Inflammatory macrophage treated with lipopolysaccharide for 4 hours (primary cell): ENCODE measurements at places on chromosomes 7 and 10.

DNA sequence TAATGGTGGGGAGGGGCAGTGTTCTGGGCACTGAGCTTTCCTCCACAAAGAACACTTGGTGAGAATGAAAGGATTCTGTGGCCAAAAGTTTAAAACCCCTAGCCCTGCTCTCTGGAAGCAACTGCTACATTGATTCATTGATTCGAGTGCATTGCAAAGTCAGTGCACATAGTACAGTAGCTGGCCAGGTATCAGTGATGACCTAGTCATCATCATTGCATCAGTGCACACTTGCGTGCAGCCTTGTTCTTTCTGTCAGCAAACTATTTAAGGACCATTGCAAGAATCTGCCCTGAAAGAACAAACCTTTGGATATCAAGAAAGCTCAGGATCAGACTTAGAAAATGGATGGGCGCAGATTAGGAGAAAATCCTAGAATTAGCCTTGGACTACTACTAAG is 47.4 kb downstream of the CUL1 start:
- DNase-seq: no peak

- DNase-seq: no peak
Observed at GRCh38 chr10:82377608-82378007, 502.6 kb downstream of the NRG3 start.

GRCh38 chr7:10116511-10116910 is 857.2 kb upstream of the PHF14 start:
- no peak for DNase-seq

- no peak for DNase-seq
Observed at GRCh38 chr7:84469034-84469433, 274.4 kb upstream of the SEMA3A start.

- DNase-seq: peak; percentile 43
Observed at GRCh38 chr7:54841772-54842697, 83.0 kb upstream of the SEC61G start.

DNA sequence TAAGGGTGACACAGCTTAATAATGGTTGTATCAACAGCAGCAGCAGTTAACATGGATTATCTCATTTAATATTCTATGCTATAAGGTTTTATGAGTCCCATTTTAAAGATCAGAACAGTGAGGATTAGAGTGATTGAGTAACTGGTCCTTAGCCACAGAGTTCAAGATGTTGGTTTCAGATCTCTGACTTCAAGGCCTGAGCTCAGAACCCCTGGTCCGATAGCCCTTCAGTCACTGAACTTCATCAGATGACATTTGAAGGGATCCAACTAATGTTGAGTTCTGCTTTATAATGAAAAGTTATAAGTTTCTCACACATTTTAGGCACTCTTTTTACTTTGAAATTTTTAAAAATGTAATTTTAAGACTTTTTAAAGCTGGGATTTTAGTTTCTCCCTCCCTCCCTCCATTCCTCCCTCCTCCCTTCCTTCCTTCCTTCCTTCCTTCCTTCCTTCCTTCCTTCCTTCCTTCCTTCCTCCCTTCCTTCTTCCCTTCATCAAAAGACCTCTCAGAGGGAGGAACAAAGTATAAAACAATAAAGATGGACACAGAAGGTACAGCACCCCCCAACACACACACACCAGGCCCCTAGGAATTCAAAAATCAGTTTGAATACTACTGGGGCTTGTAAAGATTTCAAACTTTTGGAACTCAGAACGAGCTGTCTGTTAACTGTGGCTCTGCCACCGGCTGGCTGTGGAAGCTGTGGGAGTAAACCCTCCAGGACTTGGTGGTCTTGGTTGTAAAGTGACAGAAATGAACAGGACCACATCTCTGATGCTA is 206.9 kb upstream of the AGK start:
- DNase-seq: no peak

DNA sequence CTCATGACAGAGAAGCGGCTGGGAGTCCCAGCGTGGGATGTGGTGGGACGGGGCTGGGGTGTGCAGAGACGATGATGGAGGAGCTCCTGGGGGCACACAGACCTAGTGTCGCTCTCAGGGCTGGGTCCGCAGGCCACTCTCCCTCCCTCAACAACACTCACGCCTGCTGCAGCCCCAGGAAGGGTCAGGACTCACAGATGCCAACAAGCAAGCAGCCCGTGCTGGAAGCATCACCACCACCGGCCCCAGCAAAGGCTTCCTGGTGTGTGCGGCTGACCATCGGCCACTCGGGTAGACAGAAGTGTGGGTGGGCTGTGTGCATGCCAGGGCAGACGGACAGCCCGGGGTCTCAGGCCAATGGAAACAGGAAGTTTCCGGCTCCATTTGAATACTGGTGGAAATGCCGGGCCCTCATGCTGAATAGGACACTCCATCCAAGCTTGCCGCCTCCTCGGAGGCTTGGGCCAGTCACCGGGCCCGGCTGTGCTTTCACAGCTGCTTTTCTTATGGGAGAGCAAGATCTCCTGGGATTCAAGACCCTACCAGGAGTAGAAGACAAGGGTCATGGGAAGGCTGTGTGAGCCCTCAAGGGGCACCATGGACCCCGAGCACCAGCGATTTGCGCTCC is 178.1 kb downstream of the ELFN1 start:
- no peak for DNase-seq

DNA sequence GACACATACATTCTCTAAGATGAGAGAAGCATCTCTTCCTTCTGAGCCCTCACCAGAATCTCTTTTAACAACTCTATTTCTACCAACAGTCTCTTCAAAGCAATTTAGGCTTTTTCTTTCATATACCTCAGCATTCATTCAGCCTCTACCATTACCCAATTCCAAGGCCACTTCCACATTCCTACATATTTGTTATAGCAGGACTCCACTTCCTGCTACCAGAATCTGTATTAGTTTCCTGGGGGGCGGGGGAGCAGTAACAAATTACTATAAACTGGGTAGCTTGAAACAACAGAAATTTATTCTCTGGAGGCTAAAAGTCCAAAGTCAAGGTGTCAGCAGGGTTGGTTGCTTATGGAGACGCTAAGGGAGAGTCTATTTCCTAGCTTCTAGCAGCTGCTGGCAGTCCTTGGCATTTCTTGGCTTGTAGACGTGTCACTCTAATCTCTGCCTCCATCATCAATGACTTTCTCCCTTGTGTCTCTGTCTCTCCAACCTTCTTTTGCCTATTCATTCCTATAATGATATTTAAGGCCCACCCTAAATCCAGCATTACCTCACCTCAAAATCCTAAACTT is 7.4 kb downstream of the PRPS1L1 start:
- DNase-seq: peak; percentile 25

DNA sequence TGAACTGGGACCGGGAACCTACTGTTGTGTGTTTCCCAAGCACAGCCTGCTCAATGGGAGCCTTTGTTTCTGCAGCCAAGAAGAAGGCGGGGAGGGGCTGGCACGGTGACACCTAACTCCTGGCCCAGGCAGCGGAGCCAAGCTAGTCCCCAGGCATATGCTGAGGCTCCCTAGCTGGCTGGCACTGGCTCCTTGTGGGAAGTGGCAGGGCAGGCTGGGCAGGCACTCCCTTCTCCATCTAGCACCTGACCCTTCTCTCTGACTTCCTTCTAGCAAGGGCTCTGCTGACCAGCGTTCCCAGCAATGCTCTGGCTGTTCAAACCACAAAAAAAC is 325.0 kb downstream of the PLXNA4 start:
- DNase-seq: no peak

DNA sequence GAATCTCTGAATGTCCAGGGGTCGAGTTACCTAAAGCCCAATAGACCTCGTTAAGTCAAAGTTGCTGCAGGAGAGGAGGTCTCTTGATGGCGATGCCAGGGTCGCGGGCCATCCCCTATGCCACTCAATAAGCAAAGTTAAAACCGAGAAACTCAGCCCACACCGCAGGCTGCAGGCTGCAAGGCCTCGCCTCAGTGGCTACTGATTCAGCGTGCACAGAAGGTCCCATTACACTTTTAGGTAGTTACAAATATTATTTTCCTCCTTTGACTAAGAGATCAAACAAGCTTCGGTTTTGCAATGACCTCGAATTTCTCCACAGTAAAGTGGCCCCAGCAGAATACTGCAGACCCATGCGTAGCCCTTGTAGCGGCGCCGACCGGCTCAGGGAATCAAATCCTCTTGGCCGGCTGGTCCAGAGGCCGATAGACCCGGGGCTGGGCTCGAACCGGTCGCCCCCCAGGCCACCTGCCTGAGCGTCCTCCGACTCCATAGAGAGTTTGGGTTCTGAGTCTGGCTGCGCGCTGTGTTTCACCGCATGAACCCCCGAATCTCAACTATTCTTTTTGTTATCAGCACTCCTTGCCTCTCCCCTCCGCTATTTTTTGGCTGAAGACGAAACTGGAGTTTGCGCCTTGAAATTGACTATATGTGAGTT is 2.3 kb downstream of the C1QL3 start:
- DNase-seq: no peak

DNA sequence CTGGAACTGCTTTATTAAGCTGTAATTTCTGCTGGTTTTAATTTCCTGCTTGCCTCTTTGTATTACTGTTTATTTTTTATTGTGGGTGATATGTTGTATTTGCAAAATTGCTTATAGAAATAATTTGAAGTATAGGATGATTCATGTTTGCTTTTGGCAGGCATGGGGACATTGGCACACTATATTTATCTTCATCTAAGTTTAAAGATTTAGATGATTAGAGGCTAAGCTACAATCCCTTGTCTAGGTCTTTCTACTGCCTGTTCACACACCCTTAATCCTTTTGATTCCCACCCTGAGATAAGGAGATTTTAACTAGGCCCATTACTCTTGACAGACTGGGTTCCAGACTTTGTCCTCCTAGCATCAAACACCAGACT is 182.8 kb upstream of the KAT6B start:
- DNase-seq: no peak

- DNase-seq: peak; percentile 40
Observed at GRCh38 chr10:10830293-10830986, 187.2 kb upstream of the CELF2 start.

DNA sequence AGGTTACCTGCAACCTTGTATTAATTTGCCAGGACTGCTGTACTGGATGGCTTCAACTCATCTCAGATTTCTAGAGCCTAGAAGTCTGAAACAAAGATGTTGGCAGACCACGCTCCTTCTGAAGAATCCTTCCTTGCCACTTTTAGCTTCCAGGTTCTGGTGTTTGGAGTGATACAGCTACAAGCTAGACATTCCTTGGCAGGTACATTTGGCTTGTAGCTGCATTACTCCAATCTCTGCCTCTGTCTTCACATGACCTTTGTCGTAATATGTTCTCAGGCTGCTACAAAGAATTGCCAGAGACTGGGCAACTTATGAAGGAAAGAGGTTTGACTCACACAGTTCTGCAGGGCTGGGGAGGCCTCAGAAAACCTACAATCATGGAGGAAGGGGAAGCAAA is 146.3 kb downstream of the GALNT17 start:
- no peak for DNase-seq

DNA sequence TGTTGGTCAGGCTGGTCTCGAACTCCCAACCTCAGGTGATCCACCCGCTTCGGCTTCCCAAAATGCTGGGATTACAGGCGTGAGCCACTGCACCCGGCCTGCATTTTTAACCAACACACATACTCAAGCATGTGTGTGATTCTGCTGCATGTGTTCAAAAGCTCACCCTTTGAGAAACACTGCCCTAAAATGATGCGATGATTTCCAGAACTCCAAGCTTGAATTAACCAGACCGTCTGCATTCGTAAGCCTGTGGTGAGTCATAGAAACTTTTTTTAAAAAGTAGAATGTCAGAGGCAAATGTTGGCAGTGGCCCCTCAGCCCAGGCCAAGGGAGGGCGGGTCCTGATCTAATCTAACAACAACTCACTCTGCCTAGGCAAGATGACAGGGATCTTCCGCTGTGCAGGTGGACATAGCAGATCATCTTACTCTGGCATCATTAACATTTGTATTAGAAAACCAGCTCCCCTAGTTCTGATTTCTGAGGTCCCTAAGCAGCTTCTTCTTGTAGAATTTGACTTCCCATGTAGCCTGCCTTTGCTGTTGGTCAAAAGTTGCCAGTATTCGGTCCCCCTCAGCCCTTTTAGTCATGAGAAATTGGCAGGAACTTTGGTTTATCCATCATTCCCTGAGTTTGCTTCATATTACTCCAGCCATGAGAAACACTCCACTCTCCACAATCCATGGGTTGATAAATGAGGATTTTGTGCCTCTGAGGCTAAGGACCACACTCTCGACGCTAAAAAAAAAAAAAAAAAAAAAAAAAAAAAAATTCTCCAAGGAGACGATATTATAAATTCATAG is 190.4 kb downstream of the SKIDA1 start:
- DNase-seq: no peak

DNA sequence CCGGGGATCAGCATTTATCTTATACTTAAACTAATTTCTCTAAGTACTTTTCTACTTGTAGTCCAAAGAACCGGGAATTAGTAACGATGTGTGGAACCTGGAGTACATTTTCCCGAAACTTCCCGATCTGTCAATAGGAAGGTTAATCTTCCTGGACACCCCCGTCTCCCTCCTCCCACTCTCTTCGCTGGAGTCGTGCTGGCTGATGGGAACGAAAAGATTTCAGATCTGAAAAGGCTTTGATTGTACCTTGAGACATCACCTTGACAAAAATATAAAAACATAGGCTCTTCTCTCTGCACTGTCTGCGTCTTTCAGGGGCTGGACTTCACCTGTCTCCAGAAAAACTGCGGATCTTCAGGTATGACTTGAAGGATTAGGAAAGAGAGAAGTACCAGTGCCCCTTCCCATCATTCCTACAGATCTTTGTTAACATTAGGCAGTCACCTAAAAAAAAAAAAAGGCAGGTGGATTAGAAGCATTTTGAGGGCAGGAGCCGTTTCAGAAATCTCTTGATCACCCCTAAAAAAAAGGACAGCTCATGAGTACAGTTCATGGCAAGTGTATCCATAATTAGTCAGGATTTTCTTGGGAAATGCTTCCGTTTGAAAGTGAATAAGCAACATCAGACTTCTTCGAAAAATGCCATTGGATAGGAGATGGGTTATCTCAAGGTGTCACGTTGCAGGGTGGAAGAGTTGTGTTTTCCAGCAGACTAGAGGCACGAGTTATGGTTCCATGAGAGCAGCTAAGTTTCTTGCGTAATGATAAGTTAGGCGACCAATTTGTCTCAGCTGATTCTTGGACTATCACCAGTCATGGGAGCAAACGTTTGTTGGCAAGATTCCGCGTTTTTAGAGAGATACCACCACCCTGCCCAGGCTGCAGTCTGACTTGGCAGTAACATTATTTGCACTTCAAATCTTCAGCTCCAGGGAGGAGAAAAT is 7.8 kb upstream of the BAMBI start:
- no peak for DNase-seq

- no peak for DNase-seq
Observed at GRCh38 chr10:90923111-90923731, 2.3 kb upstream of the ANKRD1 start.

DNA sequence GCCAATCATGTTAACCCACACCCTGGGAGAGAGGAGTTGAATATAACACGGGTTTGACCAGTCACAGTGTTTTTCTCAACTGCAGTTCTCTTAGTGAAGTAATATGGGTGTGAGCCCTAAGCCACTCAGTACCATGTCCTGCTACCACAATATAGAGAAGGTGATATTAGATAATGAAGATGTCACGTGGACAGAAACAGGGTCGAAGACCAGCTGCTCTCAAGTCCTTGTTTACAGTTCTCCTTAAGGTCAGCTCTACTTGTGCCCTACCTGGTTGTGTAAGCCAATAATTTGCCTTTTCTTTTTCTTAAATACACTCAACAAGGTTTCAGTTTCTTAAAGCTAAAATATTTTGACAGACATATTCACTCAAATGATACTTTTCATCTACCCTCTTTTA is 128.3 kb upstream of the POT1 start:
- DNase-seq: no peak

GRCh38 chr10:123391275-123392028 is 237.2 kb downstream of the BUB3 start:
- no peak for DNase-seq
